ENCODE measurements at places on chromosomes 3 and 15.

DNA sequence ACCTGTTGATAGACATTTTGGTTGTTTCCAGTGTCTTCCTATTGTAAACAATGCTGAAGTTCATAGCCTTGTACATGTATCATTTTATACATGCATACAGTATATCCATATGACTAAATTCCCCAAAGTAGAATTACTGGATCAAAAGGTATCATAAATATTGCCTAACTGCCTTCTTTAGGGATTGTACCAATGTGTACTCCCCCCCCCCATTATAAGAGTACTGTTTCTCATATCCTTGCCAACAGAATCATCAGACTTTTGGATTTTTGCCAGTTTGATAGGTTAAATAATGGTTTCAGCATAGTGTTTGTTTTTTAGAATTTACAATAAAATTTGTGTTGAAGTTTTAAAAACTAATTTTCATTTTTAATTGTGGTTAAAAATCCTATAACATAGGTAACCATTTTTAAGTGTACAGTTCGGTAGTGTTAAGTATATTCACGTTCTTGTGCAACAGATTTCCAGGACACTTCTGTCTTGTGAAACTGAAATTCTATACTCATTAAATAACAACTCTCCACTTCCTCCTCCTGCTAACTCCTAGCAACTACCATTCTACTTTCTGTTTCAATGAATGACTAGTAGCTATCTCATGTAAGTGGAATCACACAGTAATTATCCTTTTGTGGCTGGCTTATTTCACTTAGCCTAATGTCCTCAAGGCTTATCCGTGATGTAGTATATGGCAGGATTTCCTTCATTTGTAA lies 30.8 kb upstream of the MAP3K13 start:
- peak; percentile 95 for DNase-seq

DNA sequence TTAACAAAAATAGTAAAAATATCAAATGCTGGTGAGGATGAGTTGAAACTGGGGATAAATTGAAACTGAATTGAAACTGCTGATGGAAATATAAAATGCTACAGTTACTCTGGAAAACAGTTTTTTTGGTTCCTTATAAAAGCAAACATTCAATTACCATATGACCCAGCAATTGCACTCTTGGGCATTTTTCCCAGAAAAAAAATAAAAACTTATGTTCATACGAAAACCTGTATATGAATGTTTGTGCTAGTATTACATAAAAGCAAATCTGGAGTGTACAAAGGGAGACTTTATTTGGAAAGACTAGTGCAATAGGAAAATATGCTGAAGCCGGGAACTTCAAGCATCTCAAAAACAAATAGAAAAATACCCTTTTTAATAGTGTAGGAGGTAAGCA lies 857.9 kb upstream of the CADM2 start:
- DNase-seq: no peak

DNA sequence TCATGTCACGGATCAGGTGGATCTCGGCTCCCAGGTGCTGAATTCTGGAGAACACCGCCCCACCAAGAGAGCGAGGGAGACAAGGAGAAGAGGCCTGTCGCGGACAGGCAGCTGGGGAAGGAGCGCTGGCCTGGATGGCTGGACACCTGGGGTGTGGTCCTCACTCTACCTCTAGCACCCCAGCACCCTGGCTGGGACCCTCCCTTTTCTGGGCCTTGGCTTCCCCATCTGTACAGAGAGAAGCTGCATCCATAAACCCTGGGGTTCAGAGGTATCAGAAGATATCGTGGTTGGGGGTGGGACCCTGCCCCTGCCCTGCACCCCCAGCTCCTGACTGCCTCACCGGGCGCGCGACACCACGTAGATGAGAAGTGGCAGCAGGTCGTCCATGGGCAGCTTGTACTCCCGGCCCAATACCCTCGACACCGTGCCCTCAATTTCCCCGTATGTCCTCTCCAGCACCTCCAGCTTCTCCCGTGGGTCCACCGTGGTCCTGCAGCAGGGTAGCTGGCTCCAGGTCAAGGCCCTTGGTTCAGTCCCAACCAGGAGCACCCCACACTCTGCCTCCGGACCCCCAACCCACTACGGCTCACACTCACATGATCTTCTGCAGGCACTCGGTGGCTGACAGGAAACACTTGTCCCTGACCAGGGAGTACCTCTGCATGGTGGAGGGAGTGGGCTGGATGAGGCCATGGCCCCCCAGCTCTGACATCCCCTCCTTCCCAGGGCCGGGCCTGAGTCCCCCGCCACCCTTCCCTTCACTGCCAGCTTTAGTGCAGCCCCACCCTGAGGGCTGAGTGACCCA lies 21.7 kb downstream of the ALS2CL start:
- DNase-seq: no peak

DNA sequence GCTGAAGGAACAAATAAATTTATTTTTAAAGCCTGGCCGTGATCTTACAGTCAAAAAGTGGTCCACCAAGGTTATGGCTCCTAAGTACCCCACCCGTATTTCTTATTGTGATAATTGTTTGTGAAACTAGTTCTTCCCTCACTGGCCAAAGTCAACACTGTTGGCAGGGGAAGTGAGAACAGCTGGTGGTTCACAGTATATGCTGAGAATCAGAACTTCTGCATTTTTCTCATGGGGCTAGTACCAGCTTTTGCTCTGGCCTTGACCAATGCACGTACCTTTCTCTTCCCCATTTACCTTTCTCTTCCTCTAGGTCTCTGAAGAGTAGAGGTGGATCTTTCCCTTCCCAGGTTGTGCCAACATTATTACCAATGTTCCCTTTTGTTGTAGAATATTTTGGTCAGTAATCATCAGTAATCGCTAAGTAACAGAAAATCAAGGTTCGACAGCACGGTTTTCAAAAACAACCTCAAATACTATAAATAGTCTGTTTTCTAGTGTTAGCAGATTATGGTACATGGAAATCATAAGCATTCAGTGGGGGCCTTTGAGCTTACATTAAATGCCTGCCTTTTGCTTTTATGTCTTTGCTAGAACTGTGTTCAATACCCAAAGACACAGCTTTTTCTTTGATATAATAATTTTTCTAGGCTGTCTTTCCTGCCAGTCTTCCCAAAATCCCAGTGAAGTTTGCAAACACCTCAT lies 268.0 kb downstream of the LPP start:
- no peak for DNase-seq

- DNase-seq: no peak
Observed at GRCh38 chr3:24199775-24200247, 254.7 kb downstream of the NR1D2 start.

Data from epithelial cell of prostate (primary cell).